ENCODE measurements at places on chromosomes 3 and 15. TPM values are rescaled to one million over a fixed set of nuclear protein-coding genes. Genes with fewer than 3 reads are reported as not detected.

- DNase-seq = no peak
These were observed 40.7 kb upstream of the SCN5A start for GRCh38 chr3:38690185-38690584.

GRCh38 chr15:89657686-89658200 is 2.5 kb upstream of the KIF7 start:
- no peak for DNase-seq

GRCh38 chr15:60787837-60788691 is 309.1 kb upstream of the ICE2 start:
- no peak for DNase-seq

The CRABP1 gene
- total RNA-seq = not detected

DNA sequence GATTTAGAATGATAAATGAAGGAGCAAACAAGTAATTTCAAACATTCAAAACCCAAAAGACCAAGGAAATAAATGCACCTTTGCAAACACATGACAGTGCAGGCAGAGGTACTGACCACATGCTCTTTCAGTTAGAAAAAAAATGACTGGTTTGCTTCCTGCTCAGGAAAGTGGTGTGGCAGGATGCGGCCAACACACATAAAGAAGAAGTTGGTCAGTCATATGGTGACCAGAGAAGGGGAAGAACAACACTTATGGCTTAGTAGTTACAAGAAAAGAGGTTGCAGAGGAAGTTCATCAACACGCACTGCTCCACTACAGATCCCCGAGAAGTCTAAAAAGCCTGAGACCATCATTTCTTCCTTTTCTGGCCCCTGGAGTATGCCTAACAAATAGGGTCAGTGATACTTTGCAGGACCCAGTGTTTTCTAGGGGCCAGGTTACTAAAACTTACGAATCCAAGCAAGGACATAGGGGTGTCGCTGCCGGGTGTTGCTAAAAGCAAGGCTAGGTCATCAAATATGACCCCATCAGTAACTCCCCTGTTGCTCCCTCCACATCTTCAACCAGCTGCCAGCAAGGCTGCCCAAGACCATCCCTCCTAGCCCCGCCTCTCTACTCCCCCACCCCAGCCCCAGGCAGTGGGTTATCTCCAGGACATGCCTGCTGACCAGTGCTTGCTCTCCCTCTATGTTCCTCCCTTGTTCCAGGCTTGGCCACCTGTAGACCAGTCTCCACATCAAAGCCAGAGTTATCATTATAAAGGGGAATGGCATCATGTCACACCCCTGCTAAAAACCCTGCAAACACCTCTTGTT is 11.2 kb downstream of the ATP8B4 start:
- no peak for DNase-seq

The TUSC7 gene
- not detected for total RNA-seq

DNA sequence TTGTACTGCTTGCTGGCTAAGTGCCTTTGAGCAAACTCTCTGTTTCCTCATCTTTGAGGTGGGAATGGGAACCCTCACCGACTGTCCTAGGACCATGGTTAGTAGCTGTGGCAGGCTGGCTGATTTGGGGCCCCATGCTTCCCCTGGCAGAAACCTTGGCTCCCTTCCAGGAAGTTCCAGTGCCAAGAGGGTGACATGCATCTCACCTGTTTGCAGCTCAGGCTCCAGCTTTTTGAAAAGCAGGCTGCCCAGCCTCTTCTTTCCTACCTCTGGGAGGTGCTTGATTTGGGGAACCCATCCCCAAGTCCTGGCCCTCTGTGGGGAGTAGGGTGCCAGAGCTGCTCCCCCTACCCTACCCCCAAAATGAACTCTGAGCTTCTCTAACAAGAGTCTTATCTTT is 50.8 kb downstream of the RAB11A start:
- no peak for DNase-seq

DNA sequence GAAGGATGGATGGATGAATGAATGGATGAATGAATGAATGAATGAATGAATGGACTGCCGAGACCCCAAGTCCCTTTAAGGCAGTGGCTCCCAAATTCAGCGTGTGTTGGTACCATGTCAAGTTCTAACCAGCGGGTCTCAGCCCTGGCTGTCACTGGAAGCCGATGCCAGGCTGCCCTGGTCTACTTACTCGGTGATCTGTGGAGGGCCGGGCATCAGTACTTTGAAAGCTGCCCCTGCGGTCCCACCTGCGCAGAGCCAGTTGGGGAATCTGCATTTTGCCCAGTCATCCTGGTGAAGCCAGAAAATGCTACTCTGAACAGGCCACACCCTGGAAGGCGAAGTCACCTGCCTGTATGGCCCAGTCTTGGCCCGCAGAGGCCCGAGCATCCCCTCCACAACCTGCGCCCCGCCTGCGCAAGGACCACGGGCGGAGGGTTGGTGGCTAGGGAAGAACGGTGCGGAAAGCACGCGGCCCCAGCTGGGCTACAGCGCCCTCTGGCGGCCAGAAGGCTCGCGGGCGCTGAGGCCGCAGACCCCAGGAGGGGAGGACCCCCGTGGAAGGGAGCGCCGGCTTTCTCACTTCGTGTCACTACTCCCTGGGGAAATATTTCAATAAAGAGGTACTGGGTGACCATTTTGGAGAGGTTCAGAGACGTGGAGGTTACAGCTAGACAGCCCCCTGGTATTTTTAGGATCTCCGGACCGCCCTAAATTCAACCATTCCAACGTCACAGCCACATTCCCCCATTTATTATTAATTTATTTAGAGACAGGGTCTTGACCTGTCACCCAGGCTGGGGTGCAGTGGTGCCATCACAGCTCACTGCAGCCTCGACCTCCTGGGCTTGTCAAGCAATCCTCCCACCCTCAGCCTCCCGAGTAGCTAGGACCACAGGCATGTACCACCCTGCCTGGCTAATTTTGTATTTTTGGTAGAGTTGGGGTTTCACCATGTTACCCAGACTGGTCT is 34.9 kb downstream of the PRKCD start:
- DNase-seq = peak; percentile 82

GRCh38 chr3:49454898-49455681 is 15.0 kb upstream of the DAG1 start:
- DNase-seq = no peak

GRCh38 chr15:95765161-95765560 is 565.3 kb upstream of the NR2F2 start:
- DNase-seq = no peak

The SLC12A8 gene
- total RNA-seq = 11.8 TPM

The KBTBD8 gene
- 6.0 TPM for total RNA-seq

DNA sequence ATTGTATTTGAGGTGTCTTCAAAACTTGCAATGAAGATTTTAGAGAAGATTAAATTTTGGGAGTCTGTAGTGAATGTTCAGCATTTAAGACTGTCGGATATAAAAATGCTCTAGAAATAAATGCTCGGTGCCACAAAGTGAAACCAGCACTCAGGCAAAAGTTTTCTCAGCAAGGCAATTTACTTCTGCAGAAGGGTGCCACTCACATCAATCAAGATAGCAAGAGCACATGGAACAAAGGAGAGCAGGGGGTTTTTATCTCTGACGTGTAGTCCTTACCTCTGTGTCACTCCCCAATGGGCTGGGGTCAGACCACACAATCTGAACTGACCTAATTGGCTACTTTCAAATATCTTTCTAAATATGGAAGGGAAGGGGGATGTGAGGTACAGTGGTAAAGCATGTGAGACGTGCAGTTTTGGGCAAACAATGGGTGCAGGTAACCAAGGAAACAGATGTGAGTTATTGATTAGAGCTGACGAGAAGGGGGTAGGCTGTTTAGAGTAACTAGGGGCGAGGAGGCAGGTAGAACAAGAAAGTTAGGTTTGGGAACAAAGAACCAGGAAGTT is 23.4 kb upstream of the FXR1 start:
- DNase-seq = no peak

DNA sequence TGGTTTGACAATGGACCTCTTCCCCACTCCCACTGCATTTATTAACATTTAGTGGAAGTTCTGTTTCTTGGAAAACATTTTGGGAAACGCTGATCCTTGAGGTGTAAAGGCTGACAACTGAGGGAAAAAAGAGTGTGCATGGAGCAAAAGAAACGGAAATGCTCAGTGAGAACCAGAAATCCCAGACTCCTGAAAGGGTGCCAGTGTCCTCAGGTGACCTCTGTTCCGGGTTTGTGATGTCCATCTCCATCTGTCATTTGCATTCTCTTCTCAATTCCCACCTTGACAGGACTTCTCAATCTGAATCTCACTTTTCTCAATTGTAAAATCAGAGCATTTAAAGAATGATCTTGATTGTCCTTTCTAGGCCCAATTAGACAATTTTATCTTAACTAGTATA is 71.1 kb upstream of the FAM3D start:
- no peak for DNase-seq
